Activated naive CD4-positive, alpha-beta T cell treated with anti-CD3 and anti-CD28 coated beads, Interleukin-2, amount 10 ng/mL, durations not matched to agents 7 days and 5 days (primary cell): ENCODE measurements at places on chromosomes 16 and 17.

GRCh38 chr16:86085161-86085611, 186.2 kb downstream of the IRF8 start:
- DNase-seq, result no peak

DNA sequence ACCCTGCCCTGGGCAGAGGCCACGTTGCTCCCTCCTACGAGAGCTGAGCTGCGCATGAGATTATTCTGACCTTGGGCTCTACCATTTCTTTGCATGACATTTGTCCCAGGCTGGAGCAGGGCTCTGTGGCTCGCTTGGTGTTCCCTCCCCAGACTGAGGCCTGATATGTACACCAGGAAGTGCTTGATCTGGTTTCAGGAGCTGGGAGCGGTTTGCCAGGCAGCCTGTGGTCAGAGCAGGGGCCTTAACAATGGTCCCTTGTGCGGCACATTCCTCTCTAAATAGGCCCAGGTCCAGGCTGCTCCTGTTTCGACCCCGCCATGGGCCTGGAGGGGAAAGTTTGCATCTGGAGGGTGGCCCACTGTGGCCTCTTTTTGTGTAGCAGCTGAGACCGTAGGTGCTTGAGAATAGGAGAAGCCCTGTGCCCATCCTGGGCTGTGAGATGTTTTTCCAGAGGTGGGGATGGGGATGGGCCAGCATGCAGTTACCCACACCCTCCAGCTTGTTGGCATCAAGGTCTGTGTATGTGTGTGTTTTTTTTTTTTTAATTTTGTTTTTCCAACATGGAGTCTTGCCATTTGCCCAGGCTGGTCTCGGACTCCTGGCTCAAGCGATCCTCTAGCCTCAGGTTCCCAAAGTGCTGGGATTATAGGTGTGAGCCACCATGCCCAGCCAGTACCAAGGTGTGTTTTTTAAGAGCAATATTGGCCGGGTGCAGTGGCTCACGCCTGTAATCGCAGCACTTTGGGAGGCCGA, 253.9 kb downstream of the SEC14L1 start:
- DNase-seq, result no peak

DNA sequence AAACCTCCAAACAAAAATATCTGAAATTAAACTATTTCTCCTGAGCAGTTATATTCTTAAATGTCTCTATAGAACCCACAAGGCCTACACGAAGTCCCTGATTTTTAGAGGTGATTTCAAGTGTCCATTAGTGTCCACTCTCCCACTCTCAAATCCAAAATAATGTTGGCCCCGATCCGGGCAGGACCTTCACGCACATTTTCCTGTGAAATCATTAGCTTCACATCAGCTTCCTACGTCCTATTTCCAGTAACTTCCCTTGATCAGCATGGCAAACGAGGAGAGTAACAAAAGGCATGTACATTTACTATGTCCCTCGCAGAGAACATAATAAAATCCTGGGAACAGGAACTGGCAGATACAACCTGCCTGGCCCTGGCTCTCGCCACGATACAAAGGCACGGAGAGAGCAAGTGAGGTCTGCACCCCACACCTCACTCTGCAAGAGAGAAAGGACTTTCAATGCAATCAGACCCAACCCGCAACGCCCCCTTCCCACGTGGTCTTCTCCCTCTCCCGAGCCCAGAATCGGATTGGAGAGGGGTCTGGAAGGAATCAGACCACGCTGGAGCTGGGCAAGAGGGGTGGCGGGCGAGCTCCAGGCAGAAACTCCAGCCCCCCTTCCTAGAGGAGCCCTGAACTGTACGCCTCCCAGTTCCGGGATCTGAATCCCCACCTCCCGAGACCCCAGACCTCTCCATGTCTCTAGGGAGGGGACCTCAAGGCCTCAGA, 17.5 kb upstream of the C17orf78 start:
- peak; percentile 62 for DNase-seq

GRCh38 chr17:71976011-71976649, 144.7 kb upstream of the SOX9 start:
- no peak for DNase-seq
